Kidney (tissue), 22 donors: ENCODE measurements at places on chromosomes 5 and 9. TPM values are rescaled to one million over a fixed set of nuclear protein-coding genes. Genes with fewer than 3 reads are reported as not detected.

DNA sequence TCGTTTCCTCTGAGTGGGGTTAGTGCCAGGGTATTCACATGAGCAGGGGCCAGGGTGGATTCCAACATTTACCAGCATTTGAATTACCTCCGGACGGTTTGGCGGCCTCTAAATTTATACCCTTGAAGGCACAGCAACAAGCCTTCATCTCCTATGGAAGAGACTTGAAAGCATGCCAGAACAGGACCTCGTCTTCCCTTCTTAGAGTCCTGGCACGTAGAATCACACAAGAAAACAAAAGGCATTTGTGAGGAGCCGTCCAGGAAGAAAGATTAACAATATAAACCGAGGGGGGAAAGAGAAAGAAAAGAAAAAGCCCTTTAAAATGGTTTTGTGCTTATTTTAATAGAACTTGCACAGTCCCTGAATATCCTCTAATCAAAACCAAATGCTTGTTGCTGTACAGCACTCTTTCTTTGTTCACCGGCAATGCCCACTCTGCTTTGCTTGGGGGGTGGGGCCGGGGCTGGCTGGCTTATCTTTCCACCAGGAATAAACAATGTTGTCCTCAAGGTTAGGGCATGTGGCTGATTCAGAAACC, 575.8 kb upstream of the ZNF462 start:
- peak; percentile 7 for DNase-seq

Gene GZMA
- 6.1 TPM for total RNA-seq

DNA sequence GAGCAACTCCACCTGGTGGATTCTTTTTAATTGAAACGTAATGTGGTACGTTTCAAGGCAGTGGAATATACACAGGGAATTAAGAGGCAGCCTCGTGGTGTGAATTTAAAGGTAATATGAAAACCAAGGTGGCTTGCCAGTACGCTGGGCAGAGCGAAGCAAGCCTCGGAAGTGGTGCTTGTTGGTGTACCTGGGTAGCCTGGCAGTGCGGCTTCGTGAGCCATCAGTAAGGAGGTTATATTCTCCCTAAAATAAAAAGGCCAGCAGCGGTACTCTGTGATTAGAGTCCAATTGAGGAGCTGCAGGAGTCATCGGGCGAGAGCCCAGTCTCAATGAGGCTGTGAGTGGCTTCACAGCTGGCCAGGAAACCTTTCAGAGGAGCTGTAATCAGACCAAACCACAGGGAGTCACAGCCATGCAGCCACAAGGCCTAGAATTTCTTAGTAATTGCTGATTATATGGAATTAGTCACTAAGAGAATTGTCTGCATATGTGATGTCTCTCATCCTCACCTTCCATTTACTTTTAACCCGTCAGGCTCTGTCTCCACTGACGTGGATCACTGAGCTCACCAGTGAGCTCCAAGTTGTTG, 57.7 kb downstream of the DCP2 start:
- no peak for DNase-seq

- peak; percentile 64 for DNase-seq
Observed at GRCh38 chr9:106892632-106893031, 29.7 kb downstream of the ZNF462 start.

DNA sequence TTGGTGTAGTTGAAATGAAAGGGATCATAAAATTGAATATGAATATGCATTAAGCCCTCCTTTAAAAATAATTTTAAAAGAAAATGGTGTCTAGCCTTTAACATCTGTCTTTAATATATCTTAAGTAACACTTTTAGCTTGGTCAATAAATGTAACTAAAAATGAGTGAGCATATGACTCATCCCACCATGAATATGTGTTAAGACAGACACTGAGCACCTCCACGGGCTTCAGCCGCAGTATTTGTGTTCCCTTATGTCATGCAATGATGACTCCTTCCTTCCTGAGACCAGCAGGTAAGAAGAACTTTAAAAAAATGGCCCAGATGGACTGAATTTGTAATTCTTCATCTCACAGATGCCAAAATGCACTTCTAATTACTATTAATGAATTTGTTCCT, 563.2 kb downstream of the NR2F1-AS1 start:
- no peak for DNase-seq
